ENCODE measurements at places on chromosomes 4 and X.

DNA sequence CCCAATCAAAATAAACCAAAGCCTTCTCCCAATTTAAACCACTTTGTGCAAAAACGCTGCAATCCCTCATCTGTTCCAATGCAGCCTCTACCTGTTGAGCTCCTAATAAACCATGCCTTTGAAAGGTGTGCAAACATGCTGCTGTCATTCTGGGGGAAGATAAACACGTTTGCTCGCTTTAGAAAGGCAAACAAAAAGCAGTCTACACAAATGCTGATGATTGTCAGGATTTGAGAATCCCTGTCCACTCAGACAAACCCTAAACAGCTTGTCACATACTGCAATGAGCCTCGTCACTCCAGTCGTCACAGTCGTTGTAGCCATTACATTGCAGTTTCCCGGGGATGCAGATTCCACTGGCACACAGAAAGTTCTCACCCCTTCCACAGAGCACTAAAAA, 145.2 kb downstream of the CORIN start:
- peak; percentile 66 for DNase-seq

DNA sequence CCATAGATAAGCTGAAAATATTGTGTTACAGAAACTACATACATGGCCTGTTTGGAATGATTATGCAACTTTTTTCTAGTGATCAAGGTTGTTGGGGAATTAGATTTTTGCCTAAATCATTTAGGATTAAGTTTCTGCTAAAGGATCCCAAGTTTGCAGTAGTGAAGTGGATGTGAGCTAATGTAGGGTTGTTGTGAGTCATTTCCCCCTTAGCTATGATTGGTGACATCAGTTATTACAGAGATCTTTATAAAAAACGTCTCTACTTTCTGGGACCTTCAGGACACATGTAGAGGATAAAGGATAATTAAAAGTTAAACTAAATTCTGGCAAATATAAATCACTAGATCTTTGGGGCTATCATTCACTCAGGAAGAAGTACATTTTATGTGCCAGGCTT, 133.3 kb downstream of the GATB start:
- no peak for DNase-seq

DNA sequence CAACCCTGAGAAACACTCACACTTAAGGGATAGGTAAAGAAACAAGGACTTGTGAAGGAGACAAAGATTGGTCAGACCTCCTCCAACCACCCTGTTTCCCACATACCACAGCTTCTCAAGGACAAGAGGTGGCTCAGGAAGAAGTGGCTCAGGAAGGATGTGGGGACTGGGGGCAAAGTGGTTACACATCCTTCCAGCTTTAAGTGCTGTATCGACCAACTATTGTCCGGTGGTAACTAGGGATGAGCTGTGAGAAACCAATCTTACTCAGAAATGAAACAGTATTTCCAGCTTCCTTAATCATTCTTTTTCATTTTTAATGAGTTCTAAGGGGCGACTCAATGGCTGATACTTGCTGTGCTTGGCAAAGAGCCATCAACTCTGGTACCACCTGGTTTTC, 8.5 kb upstream of the LHFPL1 start:
- no peak for DNase-seq

GRCh38 chr4:108943976-108944591, 181.2 kb upstream of the ETNPPL start:
- DNase-seq = no peak

GRCh38 chr4:61201561-61201960, 1.4 kb downstream of the ADGRL3 start:
- DNase-seq = no peak

All from NCI-H2029 (cell line).